Left renal cortex interstitium (tissue), 4 donors: ENCODE measurements at places on chromosomes 16 and 17.

DNA sequence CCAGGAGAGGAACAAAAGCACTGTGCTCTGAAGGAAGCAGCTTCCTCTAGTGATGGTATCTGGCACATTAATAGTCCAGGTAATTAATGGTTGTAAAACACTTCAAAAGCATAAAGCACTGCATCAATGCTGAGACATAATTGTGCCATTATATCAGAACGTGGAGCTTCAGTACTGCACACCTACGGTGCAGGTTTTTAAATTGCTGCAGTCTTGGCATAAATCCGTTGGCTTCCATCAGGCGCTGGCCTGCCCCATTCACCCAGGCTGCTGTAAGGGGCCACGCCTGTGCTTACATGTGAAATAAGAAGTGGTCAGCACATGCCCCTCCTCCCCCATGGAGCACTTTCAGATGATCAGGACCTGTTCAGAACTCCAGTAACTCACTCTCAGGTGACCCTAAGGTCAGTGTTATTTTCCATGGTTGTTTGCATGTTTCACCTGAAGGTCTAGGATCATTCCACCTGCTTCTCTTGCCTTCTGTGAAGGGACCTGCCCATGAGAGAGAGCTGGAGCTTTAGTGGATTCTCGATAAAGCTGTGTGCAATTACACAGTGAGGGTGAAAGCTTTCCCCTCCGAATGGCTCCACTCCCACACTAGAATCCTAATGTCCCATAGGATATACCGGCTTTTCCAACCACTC, 345.3 kb downstream of the CA10 start:
- no peak for DNase-seq

- no peak for DNase-seq
Observed at GRCh38 chr16:67613808-67614207, 31.1 kb upstream of the CARMIL2 start.

DNA sequence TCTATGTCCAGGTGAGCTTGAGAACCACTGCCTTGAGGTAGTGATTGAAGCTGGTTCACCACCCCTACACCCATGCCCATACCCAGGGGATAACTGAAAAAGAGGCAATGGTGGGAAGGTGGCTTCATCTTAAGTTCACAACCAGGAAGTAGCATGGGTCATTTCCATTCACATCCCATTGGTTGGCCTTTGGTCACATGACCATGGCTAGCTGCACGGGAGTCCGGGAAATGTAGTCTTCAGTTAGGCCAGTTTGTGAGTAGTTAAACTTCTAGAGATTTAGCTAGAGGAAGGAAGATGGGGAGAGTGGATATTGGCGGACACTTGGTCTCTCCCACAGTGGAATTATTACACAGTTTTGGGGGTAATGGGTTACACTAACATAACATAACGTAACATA, 92.9 kb downstream of the RGS9 start:
- no peak for DNase-seq

DNA sequence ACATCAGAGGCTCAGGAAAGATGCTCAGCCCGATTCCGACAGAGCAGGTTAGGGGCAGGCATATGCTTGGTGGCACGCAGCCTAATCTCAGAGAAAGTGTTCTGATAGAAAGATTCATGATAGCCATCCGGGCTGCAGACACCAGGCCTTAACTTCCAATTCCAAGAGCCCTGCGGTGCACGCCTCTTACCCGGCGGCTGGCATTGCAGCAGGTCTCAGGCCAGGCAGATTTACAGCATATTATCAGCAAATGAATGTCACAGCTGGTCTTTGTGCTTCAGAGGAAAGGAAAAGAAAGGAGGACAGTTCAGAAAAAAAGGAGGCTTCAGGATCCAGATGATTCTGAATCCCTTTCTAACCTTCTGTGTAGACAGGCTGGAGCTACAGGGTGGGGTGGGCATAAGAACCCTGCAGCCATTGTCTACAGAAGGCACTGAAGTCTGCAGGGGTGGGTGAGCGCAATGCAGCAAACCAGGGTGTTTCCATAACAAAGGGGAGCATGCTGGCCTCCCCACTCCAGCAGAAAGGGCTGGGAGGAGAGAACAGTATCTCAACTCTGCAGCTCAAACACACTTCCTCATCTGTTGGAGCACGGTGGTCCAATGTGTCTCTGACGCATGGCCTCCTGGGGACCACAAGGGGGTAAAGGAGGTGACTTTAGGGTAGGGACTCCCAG, 277.4 kb upstream of the XYLT1 start:
- DNase-seq = no peak

GRCh38 chr16:48500981-48501380, 109.0 kb downstream of the N4BP1 start:
- DNase-seq = no peak

DNA sequence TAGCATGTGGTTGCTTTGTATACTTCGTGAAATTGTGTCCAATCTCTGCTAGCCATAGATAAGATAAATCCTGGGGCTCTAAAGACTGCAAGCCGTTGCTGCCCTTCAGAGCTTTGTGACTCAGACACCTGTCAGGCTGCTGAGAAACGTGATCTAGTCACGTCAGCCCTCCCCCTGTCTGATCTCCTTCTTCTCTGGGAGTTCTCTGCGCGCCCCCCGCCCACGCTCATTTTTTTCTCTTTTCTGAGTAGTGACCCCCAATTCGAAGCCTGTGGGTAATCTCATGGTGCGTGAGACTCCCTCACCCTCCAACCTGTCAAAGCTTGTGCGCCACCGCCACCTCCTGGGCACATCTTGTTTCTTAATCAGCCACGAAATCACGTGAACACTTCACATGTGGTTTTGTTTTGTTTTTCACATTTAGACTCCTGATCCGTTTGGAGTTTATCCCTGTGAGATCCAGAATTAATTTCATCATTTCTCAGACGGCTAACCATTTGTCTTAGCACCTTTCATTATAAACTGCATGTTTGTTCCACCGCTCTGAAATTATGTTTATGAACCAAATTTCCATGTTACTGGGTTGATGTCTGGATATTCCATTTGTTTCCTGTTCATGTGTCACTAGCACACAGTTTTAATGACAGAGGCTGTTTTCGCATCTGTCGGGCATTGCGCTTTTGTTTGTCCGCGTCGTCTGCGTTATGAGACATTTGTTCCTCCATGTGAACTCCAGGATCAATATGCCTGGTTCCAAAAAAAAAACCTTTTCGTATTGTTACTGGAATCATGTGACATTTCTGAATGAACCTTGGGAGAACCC, 977 bp upstream of the ZNF778 start:
- DNase-seq = peak; percentile 34

GRCh38 chr17:63120406-63120805, 154.4 kb downstream of the TANC2 start:
- no peak for DNase-seq

- DNase-seq = no peak
Observed at GRCh38 chr16:67477960-67478554, 2.9 kb downstream of the ATP6V0D1 start.

GRCh38 chr17:40705584-40705983, 2.0 kb upstream of the KRT24 start:
- DNase-seq = no peak

DNA sequence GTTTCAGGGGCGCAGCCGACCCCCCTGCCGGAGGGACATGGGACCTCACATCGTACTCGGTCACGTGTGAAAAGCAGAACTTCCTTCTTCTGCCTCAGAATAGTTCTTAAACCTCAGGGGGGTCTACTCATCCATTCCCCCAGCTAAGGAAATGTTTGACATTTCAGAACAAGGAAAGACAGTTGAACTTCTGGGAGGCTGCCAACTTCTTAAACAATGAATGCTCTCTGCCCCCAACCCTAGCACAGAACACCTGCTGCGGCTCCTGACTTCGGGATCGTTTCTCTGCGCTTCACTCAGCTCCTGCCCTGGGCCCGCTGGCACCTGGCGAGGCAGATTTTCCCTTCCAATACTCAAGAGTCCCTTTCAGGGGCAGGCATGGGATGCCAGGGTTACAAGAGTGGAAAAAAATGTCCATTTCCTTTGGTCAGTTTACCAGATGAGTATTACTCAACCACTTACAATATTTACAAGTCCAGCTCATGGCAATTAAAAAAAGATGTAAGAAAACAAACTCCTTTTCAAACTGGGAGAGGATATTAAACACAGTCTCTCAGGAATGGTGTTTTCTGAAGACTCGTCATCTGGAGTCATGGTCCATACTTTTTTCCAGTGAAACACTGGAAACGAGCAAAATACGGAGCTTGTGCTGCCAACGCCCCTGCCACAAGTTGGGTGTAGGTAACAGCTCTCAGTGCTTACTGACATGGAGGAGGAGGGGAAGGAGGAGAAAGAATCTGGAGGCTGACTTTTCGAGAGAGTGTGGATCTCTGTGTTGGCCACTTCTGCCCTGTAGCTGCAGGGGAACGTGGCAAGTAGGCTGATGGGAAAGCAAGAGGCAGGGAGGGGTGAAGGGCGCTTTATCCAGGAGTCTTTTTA, 235.7 kb downstream of the NTN1 start:
- DNase-seq = no peak

- no peak for DNase-seq
Observed at GRCh38 chr16:51937771-51938170, 609.2 kb downstream of the TOX3 start.

DNA sequence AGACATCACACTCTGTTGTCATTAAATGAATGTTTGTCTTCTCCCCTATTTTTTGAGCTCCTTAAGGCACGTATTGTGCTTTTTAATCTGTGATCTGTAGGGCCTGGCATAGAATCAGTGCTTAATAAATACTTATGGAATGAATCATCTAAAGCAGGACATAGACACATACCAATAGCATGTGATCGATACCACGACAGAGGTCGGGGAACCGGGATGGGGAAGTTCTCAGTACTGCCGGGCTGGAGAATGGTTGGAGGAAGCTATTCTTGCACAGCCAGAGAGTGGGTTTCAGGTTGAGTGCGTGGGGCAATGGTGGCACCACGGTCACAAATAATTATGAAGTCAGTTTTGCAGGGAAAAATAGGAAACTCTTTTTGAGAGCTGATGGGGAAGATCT, 26.8 kb downstream of the NLRP1 start:
- DNase-seq = no peak

GRCh38 chr16:29644973-29645693, 17.9 kb upstream of the SPN start:
- DNase-seq = no peak

GRCh38 chr16:49967012-49967559, 57.9 kb upstream of the CNEP1R1 start:
- no peak for DNase-seq

DNA sequence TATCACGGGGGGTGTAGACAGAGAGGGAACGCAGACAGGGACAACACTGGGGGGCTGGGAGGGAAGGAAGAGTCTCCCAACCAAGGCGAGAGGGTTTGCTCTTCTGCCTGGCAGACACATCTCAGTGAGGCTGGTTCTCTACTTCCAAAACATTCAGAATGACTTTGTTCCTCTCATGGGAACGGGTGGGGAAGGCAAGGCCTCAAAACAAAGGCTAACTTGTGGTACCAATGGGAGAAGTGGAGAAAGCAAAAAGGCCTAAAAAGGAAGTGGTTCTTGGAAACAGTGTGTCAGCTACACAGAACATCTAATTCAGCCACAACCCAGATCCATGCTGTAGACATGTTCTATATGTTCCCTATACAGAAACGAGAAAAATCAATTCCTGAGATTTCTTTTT, 7.5 kb downstream of the FLOT2 start:
- DNase-seq = no peak

GRCh38 chr17:78985395-78985794, 5.7 kb upstream of the LGALS3BP start:
- DNase-seq = no peak

DNA sequence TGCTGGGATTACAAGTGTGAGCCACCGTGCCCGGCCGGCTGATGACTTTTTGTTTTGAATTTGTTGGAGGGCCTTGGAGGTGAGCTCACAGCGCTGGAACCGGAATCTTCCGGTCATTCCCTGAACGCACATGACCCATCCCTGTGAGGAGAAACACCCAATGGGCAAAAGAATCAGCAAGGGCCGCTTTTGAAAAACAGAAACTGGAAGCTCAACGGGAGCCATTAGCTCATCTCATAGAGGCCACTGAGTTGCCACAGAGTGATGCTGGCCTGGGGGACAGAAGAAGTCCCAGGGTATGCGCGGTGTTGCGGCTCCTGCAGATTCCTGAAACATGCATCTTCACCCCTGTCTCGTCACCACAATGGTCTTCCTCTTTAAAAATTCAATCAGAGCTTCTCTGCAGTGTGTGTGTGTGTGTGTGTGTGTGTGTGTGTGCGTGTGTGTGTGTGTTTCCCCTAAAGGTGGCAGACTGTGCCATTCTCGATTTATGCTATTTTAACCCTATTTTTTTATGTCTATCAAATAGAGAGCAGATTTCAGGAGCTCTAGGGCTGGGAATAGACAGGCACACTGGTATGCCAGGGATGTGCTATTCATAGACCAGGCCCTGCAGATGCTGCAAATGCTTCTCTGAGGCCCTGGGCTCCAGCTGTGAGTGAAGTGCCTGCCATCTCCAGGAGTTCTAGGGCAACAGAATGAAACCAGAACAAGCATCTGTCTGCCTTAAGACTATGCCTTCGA, 68.3 kb downstream of the MARCHF10 start:
- DNase-seq = no peak

DNA sequence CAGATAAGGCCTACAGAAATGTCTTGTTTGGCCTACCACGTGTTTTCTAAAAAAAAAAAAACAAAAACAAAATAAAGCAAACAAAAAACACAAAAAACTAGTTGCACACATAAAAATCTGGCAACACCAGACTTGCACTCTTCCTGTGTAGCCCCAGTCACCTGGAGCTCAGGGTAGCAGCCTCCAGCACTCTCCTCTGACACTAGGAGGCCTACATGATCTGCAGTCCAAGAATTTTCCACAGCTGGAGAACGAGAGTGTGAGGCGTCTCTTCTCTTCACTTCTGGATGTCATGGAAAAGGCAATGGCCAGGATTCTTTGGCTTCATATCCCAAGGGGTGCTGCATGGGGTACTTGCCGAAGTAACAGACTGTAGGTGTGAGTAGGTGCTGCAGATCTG, 310.2 kb upstream of the SALL1 start:
- no peak for DNase-seq

GRCh38 chr17:50256826-50257618, 17.2 kb upstream of the TMEM92 start:
- no peak for DNase-seq

- peak; percentile 50 for DNase-seq
Observed at GRCh38 chr17:76142039-76142584, 1.1 kb upstream of the FOXJ1 start.

GRCh38 chr16:85055493-85056210, 28.1 kb downstream of the KIAA0513 start:
- no peak for DNase-seq

DNA sequence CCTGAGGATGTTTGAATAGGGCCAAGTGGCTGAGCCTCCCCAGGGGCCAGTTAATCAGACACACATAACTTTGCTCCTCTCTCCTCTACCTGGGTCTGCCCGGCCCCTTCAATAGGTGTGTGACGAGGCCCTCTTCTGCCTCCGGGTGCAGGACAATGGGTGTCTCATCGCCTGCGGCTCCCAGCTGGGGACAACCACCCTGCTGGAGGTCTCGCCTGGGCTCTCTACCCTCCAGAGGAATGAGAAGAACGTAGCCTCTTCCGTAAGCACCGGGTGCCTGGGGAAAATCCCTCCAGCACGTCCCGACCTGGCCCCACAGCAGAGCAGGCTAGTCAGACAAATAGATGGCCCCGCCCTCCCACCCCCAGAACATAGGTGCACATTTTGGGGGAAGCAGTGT, 16.1 kb upstream of the KIF19 start:
- DNase-seq = no peak

- DNase-seq = no peak
Observed at GRCh38 chr17:10292057-10292937, 80.5 kb downstream of the MYH13 start.

- peak; percentile 82 for DNase-seq
Observed at GRCh38 chr17:55641676-55642081, 81.0 kb downstream of the TMEM100 start.

- no peak for DNase-seq
Observed at GRCh38 chr17:43927060-43927864, 15.0 kb downstream of the PPY start.
